A549 treated with Hydrocortisone at 1 μM for 4 hours (cell line): ENCODE measurements at places on chromosomes 1 and 21. TPM values are rescaled to one million over a fixed set of nuclear protein-coding genes. Genes with fewer than 3 reads are reported as not detected.

The SNX7 gene
- 23.9 to 37.6 TPM (median 26.5 TPM) in 5 replicates for total RNA-seq

The SORT1 gene
- total RNA-seq = 3.7 to 6.1 TPM (median 4.0 TPM) in 5 replicates

The MTARC1 gene
- 7.8 to 9.6 TPM (median 8.7 TPM) in 5 replicates for total RNA-seq

The PGBD2 gene
- total RNA-seq = 2.6 to 4.2 TPM (median 3.4 TPM) in 5 replicates

The TRPM2 gene
- total RNA-seq = 6.7 to 10.5 TPM (median 8.3 TPM) in 5 replicates

The LYPD8 gene
- total RNA-seq = 0.10 to 0.20 TPM (median 0.16 TPM) in 4 of 5 replicates, not detected in the other

The TTC34 gene
- 0.01 to 0.07 TPM (median 0.03 TPM) in 5 replicates for total RNA-seq

The C1QTNF12 gene
- total RNA-seq = 0.97 to 2.3 TPM (median 1.3 TPM) in 5 replicates

The RHBDL2 gene
- 1.7 to 2.3 TPM (median 2.1 TPM) in 5 replicates for total RNA-seq

The ADAMTS4 gene
- 0.02 to 0.18 TPM in 2 of 5 replicates, not detected in the others for total RNA-seq

The SELL gene
- total RNA-seq = 0.20 to 0.40 TPM (median 0.25 TPM) in 5 replicates

The PLA2G2A gene
- total RNA-seq = not detected in 5 replicates

The TEX35 gene
- total RNA-seq = 0.06 to 0.07 TPM in 2 of 5 replicates, not detected in the others

The IL22RA1 gene
- total RNA-seq = 6.5 to 8.8 TPM (median 7.3 TPM) in 5 replicates

The PRKCZ gene
- 8.8 to 10.3 TPM (median 9.7 TPM) in 5 replicates for total RNA-seq

The KPRP gene
- not detected in 5 replicates for total RNA-seq

The ACTN2 gene
- total RNA-seq = 0.01 to 0.15 TPM (median 0.06 TPM) in 4 of 5 replicates, not detected in the other

The YTHDF2 gene
- 52.1 to 65.4 TPM (median 54.0 TPM) in 5 replicates for total RNA-seq

The TRIM45 gene
- total RNA-seq = 0.70 to 1.4 TPM (median 1.2 TPM) in 5 replicates

The KMO gene
- total RNA-seq = 0.37 to 1.2 TPM (median 0.53 TPM) in 5 replicates

The CHAF1B gene
- total RNA-seq = 10.9 to 12.7 TPM (median 12.1 TPM) in 5 replicates

The FCRL6 gene
- not detected in 5 replicates for total RNA-seq

The TRABD2B gene
- total RNA-seq = 2.6 to 4.7 TPM (median 3.3 TPM) in 5 replicates

The C4BPA gene
- 0.45 to 0.99 TPM (median 0.53 TPM) in 5 replicates for total RNA-seq

The OR2L13 gene
- total RNA-seq = not detected in 5 replicates

The BLACAT1 gene
- total RNA-seq = 0.03 to 0.06 TPM in 2 of 5 replicates, not detected in the others

The GALE gene
- 70.0 to 76.3 TPM (median 74.4 TPM) in 5 replicates for total RNA-seq

The GBP2 gene
- 0.53 to 0.97 TPM (median 0.76 TPM) in 5 replicates for total RNA-seq

The GBP5 gene
- 0.06 to 0.10 TPM in 2 of 5 replicates, not detected in the others for total RNA-seq

The HPCAL4 gene
- total RNA-seq = 0.14 to 0.39 TPM (median 0.22 TPM) in 5 replicates

The MAP1LC3C gene
- 0.17 to 0.28 TPM (median 0.18 TPM) in 4 of 5 replicates, not detected in the other for total RNA-seq

The ADAMTSL4 gene
- 4.4 to 7.3 TPM (median 6.8 TPM) in 5 replicates for total RNA-seq

The HSPB7 gene
- total RNA-seq = 0.05 to 0.14 TPM (median 0.07 TPM) in 4 of 5 replicates, not detected in the other

The PLA2G5 gene
- total RNA-seq = not detected in 5 replicates

The LENEP gene
- not detected in 5 replicates for total RNA-seq

The RXRG gene
- 0.05 TPM in 1 of 5 replicates, not detected in the others for total RNA-seq

The HHAT gene
- 1.3 to 1.9 TPM (median 1.6 TPM) in 5 replicates for total RNA-seq

The TSPEAR gene
- not detected in 5 replicates for total RNA-seq

The KLF17 gene
- total RNA-seq = 0.32 to 0.76 TPM (median 0.47 TPM) in 5 replicates

The CYP4A11 gene
- not detected in 5 replicates for total RNA-seq

The S100A8 gene
- total RNA-seq = not detected in 5 replicates

The SPRR4 gene
- total RNA-seq = not detected in 5 replicates

The TFF2 gene
- total RNA-seq = not detected in 5 replicates

The STPG1 gene
- total RNA-seq = 6.2 to 6.9 TPM (median 6.8 TPM) in 5 replicates

The LCE2B gene
- not detected in 5 replicates for total RNA-seq

The SMIM1 gene
- total RNA-seq = 0.41 to 1.5 TPM (median 0.71 TPM) in 5 replicates

The CCNL2 gene
- total RNA-seq = 42.3 to 54.3 TPM (median 50.5 TPM) in 5 replicates

The TAS1R1 gene
- total RNA-seq = not detected in 5 replicates

The IFI44 gene
- total RNA-seq = 0.16 to 0.79 TPM (median 0.43 TPM) in 5 replicates

The EVA1C gene
- 45.0 to 61.1 TPM (median 53.3 TPM) in 5 replicates for total RNA-seq

The GOLPH3L gene
- 11.5 to 21.8 TPM (median 15.3 TPM) in 5 replicates for total RNA-seq
